ENCODE measurements at places on chromosomes 11 and 22.

- DNase-seq, result no peak
Measured at GRCh38 chr22:19868333-19868732, 13.7 kb upstream of the GNB1L start.

DNA sequence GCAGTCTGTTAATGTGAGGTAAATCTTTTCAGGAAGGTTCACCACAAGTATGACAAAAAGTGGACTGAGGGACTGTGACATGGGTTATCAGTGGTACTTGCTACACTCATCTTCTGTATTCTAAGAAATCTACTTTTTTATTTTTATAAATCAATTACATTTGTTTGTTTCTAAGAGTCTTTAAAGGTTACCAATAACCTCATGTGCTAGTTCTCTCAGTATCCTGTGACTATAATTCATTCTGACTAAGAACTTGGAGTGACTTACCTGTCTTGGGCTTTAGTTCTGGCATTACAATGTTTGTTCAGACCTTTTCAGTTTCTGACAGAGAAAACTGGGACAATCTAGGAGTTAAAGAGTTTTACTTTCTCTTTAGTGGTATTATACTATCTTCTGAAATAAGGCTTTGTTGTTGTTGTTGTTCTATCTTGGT is 108.4 kb downstream of the PDE3B start:
- no peak for DNase-seq

- DNase-seq, result no peak
Measured at GRCh38 chr11:12103411-12104225, 6.8 kb upstream of the MICAL2 start.

GRCh38 chr11:9905501-9905951 is 241.6 kb downstream of the SWAP70 start:
- no peak for DNase-seq

- DNase-seq, result no peak
Measured at GRCh38 chr11:70667767-70668166, 269.4 kb downstream of the CTTN start.

DNA sequence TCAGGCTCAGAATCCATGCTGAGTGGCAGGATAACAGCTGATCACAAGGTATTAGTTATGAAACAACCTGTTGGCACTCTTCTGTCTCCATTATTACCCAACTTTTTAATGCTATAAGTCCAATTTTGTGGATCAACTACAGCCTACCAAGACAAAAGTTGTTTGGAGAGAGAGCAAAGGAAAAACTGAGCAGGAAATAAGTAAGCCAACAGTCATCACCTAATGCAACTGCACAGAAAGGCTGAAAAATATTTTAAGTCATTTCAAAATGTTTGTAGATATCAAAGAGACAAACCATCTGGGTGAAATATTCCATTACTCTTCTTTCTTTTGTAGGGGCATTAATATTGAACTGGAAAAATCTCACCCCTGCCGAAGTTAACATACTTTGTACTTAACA is 41.6 kb downstream of the FDX1 start:
- DNase-seq, result no peak

DNA sequence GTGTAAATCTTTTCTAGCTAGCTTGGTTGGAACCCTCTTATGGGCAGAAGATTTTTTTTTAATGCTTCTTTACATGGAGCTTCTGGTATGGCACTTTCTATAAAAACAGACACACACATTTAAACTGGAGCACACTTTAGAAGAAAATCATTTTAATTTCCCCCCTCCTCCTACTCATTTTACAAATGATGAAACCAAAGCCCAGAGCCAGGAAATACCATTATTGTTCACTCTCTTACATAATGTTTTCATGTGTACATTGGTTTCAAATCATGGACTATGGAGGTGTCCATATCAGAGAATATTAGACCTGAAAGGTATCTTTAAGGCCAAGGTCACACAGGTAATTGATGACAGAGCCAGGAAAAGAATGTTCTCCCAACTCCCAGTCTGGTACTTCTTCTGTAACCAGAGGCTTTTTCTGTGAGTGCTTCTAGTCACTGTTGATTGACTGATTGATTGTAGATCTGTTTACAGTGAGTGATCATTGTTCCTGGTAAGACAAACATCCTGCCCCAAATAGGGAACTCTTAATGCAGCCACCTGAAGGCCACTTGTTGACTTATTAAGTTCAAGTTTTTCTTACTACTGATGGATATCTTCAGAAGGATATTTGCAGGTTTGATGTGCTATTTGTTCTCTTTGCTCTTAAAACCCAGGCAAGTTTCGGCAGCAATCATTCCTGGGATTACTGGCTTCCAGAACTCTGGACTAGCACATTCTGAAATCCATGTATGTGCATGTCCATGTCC is 26.8 kb upstream of the ME3 start:
- DNase-seq, result no peak

GRCh38 chr11:46321757-46322156 is 25.5 kb upstream of the DGKZ start:
- no peak for DNase-seq

- no peak for DNase-seq
Measured at GRCh38 chr11:122724520-122724919, 69.0 kb downstream of the UBASH3B start.

DNA sequence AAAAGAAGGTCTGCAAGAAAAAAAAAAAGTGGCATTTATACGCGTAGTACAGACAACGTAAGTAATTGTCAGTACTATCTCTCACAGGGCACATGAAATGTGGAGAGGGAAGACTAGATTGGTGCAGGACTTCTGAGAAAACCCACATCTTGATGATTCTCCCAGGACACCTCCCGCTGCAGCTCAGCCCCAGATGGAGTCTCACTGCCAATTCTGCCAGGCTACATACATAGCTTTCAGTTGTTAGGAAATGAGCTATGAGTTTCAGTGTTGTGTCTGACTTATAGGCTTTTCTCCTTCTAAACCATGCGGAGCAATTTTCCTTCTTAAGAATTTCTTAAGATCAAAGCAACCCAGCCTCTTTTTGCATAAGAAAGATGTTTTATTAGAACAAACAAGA is 9.6 kb downstream of the OR5A2 start:
- DNase-seq, result no peak

DNA sequence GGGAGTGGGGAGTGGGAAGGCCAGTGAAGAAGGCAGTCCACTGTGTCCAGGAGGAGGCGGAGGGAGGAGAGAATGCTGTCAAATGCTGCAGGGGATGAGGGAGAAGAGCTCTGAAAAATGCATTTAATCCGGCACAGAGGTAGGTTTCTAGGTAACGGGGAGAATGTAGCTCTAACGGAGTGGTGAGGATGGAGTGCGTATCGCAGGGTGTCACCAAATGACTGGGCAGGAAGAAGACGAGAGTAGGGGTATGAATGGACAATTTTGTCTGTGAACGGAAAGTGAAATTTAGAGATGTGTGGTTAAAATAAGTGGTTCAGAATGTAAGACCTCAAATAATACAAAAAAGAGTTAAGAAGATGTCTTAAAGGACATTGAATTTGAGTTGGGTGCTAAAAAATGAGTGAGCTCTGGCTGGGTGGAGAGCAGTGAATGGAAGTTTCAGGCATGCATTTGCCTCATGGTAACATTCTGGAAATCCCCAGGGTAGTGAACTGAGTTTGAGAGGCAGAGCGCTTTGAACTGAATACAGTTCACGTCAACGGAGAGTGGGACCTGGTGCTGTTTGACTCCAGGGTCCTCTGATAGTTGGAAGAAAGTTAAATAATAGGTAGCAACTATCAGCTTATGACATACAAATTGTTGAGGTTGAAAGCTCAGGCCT is 81.3 kb upstream of the CADM1 start:
- DNase-seq, result no peak

- DNase-seq, result no peak
Measured at GRCh38 chr11:16448123-16448717, 91.9 kb upstream of the SOX6 start.

DNA sequence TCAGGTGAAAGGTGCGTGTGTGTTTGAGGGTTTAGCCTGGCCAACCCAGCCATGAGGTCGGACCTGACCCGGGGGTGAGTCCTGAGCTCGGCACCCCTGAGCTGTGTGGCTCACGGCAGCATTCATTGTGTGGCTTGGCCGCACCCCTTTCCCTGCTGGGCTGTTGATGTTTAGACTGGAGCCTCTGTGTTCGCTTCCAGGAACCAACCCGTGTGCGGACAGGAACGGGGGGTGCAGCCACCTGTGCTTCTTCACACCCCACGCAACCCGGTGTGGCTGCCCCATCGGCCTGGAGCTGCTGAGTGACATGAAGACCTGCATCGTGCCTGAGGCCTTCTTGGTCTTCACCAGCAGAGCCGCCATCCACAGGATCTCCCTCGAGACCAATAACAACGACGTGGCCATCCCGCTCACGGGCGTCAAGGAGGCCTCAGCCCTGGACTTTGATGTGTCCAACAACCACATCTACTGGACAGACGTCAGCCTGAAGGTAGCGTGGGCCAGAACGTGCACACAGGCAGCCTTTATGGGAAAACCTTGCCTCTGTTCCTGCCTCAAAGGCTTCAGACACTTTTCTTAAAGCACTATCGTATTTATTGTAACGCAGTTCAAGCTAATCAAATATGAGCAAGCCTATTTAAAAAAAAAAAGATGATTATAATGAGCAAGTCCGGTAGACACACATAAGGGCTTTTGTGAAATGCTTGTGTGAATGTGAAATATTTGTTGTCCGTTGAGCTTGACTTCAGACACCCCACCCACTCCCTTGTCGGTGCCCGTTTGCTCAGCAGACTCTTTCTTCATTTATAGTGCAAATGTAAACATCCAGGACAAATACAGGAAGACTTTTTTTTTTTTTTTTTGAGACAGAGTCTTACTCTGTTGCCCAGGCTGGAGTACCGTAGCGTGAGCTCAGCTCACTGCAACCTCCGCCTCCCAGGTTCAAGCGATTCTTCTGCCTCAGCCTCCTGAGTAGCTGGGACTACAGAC is 53.9 kb upstream of the PPP6R3 start:
- DNase-seq, result no peak

GRCh38 chr11:75812542-75813040 is 2.4 kb upstream of the UVRAG start:
- no peak for DNase-seq

DNA sequence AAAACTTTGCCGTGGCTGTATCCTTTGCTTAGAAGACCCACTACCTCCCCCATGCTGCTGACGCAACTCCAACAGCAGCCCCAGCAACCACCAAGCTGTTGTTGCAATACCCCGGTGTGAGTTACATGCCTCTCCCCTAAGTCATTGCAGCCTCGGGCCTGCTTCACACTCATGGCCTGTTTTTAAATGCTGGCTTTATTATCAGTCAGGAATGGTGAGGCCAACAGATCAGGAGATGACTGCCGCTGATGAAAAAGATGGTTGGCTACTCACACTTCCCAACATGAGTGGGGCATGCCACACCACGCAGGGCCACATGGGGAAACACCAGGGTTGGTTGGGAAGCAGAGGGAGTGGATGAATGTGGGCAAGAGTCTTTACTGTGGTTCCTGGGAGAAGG is 171.5 kb upstream of the SYT13 start:
- no peak for DNase-seq

GRCh38 chr22:40413873-40414272 is 43.5 kb downstream of the SGSM3 start:
- no peak for DNase-seq

DNA sequence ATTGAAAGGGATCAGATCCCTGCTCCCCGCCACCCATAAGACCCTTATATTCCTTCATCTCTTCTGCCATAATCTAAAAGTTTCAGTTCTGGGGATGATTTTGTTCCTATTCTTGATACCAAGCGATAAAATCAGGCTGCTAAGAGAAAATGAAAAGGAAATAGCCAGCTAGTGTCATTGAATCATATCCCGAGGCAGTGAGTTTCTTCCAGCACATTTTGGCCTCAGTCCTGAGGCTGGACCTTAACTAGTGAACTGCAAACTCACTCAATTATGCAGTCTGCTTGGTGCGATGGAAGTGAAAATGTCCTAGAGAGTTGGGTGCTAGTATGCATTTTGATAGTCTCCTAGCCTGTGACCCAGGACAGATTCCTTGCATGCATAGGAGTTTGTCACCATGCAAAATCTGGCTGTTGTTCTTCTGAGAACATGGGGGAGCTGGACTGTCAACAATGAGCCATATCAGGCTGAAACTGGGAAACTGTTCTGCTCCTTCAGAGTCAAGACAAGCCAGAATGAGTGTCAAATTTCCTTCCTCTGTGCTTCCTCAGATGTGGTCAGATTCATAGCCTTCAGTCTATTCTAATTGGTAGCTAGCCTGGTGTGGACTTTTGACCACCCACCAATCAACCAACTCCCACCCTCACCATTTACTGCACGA is 102.9 kb downstream of the CCDC81 start:
- DNase-seq, result no peak

GRCh38 chr11:118631142-118631909 is 23.9 kb downstream of the PHLDB1 start:
- DNase-seq, result no peak

DNA sequence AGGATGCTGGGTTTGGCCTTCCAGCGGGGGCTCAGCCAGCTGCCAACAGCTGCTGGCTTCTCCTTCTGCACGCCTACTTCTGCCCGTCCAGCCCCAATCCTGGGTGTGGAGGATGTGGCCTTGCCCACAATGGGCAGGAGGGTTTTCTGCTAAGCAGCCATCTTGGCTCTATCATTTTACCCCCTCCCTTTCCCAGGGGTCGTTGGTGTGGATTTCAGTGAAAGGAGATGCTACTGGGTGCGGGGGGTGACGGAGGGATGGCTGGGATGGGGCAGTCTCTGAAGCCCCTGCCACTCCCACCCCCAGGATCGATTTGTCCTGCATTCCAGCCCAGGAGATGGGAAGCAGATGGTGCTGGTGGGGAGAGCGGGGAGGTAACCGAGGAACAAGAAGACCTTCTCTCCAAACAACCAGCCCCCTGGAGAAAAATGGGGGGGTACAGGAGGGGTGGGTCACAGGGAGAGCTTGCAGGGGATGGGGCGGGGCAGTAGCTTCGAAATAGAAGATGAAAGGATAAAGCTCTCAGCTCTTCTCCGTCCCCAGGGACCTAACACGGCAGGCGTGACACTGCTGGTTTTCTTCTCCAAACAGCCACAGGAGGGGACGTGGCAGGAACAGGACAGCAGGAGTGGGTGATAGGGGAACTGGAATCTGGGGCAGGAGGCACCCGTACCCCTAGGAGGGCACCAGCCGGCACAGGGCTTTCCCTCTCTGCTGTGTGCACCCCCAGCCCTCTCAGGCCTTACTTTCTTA is 68.9 kb downstream of the NECTIN1 start:
- no peak for DNase-seq

GRCh38 chr22:49692499-49693225 is 135.0 kb downstream of the BRD1 start:
- DNase-seq, result no peak

- no peak for DNase-seq
Measured at GRCh38 chr22:41511521-41511968, 32.7 kb downstream of the POLR3H start.

DNA sequence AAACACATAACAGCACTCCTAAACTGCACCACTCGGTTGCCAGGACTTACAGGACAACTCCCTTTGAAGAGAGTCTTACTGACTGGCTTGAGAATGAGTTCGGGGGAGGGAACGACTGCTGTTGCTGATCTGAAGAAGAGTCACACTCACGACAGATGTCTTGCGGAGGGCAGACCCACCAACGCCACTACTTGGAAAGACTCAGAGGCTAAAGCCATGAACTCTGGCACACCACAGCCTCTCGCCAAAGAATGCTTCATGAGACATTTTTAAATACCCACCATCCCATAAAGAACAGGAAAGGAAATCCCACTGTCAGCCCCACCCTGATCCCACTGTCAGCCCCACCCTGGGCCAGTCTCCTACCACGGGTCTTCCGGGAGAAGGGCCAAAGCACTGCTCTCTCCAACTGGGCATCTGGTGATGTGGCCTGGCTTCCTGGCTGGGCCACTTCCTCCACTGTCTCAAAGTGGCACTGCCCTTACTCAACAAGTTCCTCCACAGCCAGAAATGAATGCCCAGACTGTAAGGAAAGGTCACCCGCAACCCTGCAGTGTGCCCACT is 73.6 kb downstream of the MICAL3 start:
- DNase-seq, result no peak

Measured in stimulated activated CD4-positive, alpha-beta T cell treated with anti-CD3 and anti-CD28 coated beads, Interleukin-1b, Interleukin-23, amount 100 ng/mL, for 24 hours (primary cell).